ENCODE measurements at places on chromosomes 16 and 17.

DNA sequence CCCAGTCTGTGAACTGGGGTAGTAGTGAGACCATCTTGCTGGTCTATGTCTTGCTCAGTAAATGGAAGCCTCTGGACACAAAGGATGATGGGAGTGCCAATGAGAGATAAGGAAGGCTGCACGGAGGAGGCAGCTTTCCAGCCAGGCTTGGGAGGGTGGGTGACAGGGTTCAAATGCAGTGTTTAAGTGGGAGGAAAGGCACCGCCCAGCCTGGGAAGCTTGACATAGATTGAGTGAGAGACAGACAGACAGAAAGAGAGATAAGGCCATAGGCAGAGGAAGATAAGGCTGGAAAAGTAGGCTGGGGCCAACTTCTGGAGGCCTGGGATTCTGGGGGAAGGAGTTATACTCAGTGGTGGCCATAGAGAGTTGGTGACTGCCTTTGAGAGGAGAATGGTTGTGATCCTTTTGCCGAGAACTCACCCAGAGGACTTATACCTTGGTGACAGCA is 7.2 kb upstream of the COL1A1 start:
- no peak for DNase-seq

DNA sequence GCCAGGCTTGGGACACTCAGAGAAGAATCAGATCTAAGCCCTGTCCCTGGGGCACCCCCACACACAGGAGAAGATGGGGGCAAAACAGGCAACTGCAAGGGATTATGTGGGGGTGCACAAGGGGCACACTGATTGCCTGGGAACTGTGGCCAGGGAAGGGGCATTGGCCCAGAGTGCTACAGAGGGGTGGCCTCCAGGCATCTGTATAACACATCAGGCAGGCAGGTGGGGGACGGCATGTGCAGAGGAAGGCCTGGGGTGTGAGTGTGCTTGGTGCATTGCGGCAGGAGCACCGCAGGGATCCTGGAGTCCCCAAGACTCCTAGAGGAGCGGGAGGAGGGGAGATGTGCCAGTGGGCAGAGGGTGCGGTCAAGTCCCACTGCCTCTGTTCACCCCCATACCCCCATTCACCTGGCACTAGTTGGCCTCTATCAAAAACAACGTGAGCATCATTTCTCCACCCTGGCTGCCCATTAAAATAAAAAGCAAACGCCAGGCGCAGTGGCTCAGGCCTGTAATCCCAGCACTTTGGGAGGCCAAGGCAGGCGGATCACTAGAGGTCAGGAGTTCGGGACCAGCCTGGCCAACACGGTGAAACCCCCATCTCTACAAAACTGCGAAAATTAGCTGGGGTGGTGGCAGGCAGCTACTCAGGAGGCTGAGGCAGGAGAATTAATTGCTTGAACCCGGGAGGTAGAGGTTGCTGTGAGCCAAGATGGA is 41.5 kb downstream of the C16orf82 start:
- no peak for DNase-seq

DNA sequence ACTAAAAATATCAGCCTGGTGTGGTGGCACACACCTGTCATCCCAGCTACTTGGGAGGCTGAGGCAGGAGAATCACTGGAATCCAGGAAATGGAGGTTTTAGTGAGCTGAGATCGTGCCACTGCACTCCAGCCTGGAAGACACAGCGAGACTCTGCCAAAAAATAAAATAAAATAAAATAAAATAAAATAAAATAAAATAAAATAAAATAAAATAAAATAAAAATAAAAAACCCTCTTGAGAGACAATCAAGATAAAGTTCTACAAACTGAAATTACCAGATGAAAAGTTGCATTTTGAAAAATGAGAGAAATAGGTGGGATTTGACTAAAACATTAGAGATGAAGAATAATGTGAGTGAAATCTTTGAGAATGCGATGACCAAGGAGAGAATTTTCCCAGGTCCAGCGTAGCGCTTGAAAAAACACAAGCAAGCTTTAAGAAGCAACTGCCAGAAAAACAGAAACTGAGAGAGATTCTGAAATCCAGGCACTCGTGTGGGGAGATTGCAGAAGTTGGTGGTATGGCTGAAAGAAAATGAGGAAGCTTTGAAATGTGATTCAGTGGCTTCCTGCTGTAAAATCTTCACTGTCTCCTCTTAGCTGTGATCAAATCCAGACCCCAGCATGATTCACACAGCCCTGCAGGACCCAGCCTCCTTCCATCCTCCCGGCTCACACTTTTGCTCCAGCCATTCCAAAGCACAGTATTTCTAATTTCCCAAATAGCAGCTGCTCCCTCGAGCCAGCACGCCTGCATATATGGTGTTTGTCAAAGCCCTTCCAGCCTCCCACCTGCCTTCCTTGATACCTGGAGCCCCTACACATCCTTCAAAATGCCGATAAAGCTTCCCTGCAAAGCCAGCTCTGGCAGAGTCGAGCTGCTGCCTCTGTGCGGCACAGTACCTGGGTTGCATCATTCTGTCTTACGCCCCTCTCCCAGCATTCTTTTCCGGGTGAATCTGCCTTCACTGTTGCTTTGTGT is 8.2 kb upstream of the CD300E start:
- no peak for DNase-seq

- no peak for DNase-seq
Observed at GRCh38 chr17:57050306-57050705, 34.7 kb upstream of the AKAP1 start.

DNA sequence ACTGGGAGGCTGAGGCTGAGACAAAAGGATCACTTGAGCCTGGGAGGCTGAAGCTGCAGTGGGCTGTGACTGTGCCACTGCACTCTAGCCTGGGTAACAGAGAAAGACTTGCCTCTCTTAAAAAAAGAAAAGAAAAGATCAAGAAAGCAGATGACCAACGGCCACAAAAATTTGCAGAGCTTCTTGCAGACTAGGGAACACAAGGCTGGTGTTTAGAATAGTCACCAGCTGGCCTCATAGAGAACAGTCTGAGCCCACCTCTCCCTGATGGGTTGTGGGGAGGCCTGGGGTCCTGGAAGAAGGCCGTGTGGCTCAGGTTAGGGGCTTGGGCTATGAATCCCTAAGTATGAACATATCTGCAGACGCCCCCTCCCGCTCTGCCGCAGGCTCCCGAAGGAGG is 73.7 kb upstream of the MED9 start:
- no peak for DNase-seq

GRCh38 chr16:66569131-66569530 is 2.9 kb downstream of the CMTM1 start:
- DNase-seq = no peak
